ENCODE measurements at places on chromosomes 16 and 17.

DNA sequence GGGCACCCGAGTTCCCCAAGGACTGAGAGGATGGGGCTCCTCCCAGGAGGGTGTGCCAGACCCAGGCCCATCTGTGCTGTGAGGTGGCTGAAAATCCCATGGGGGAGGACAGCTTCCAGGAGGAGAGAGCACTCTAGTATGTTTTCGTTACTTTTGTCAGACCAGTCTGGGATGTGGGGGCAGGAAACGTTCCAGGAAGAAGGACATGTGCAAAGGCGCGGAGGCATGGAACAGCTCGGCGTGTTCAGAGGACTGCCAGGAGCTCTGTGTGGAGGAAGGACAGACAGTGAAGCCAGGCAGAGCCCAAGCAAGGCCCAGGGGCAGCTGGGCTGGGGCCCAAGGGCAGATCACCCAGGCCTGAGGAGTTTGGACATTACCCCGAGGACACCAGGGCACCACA lies 7.0 kb downstream of the CA4 start:
- DNase-seq: no peak

DNA sequence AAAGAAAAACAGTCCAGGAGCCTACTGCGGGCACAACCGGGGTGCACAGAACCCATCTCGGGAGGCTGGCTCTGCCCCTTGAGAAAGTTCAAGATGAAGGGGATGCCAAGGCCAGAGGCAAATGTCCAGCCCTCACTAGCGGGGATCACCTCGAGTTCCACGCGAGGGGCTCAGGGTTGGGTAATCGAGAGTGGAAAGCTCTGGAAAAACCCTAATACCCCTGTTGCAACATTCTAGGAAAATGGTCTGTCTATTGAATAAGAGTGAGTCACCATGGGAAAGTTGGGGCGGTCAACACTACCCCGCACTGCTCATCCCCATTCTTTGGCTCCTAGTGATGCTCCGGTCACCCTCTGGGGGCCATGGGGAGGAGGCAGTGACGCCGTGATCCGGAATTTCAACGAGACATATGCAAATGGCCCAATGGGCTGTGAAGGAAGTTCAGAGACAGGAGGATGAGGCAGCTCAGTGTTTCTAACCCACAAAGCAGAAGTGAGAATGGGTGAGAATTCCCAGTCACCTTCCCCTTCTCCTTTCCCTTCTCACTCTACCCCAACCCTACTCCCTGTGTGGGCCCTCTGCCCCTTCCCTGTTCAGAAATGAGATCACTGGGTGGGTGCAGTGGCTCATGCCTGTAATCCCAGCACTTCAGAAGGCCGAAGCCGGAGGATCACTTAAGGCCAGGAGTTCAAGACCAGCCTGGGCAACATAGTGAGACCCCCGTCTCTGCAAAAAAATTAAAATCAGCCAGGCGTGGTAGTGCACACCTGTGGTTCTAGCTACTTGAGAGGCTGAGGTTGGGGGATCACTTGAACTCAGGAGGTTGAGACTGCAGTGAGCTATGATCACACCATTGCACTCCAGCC lies 22.4 kb downstream of the SOCS3 start:
- no peak for DNase-seq

DNA sequence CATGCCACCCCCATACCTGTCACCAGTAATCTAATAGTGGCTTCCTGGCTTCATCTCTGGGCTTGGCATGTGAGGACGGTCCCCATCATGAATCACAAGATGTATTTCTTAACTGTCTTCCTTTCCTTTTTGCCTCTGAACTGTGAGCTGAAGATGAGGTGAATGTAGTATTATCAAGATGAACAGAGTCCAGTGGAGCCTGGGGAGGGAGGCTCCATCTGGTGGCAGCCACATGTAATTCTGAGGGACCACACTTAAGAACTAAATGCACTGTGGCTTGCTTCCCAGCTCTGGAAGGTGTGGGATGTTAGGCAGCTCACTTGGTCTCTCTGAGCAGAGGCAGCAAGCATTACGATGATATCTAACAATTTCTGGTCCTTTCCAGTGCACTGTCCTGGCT lies 354.9 kb upstream of the ASIC2 start:
- DNase-seq: peak; percentile 22

DNA sequence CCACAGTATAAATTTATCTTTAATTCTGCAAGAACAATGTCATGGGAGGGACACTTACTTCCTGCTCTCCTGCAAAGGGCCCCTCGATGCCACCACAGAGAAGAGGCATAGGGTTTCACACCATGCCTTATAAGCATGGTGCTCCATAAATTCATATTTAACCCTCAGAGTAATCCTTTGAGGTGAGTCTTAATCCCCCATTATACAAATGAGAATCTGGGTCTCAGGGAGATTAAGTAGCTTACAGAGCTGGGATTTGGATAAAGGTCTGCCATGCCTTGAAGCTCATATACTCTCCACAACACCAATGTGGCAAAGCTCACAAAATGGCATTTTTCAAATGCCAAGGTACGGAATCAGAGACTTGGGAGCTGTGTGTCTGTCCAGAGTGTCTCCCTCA lies 268.5 kb upstream of the CCL2 start:
- no peak for DNase-seq

GRCh38 chr16:82761236-82761635 lies 134.5 kb downstream of the CDH13 start:
- no peak for DNase-seq

DNA sequence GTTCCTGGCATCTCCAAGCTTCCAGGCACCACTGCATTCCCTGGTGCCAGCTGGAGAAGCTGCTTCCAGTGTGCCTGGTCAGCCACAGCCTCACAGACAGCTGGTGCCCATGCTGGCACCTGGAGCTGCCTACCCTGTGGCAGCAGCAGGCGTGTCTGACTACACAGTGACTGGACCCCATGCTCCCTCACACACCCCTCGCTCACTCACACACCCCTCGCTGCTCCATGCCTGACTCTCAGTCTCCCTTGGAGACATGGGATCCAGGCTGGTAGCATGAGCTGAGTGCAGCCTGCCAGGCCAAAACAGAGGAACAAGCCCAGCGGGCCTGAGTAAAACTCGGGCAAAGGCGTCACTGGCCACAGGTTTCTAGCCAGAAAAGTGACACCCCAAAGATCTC lies 59.1 kb upstream of the SMIM36 start:
- no peak for DNase-seq
